Activated T-helper 9 cell treated with anti-CD3 and anti-CD28 coated beads, Interleukin-2, amount 50 U/mL, for 16 hours (primary cell): ENCODE measurements at places on chromosomes 1 and 21.

- DNase-seq = no peak
Observed at GRCh38 chr1:208044589-208045462, 133.9 kb upstream of the CD34 start.

- DNase-seq = no peak
Observed at GRCh38 chr1:172600615-172601014, 58.3 kb upstream of the FASLG start.

DNA sequence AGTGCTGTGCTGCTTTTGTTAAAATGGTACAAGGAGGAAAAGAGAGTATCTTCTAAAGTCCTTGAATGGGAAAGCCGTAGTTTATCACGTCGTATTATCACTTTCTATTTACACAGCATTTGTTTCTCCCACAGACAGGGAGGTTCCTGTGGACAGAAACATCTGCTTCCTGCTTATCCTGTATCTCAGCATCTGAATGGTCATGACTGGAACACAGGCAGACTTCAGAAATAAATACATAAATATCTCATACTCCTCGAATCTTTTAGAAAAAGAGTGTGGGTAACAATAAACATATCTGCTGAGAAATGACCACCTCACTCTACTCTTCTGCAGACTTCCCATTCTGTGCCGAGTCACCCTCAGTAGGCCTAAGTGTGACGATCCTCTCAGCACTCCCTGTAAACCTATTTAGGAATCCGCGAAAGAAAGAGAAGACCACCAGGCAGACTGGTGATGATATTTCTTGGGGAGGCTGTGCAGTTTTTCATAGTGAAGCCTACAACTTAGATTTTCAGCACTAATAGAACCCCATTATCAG is 393.5 kb downstream of the SMYD3 start:
- no peak for DNase-seq

GRCh38 chr1:32044234-32044633 is 28.5 kb upstream of the TMEM39B start:
- no peak for DNase-seq

DNA sequence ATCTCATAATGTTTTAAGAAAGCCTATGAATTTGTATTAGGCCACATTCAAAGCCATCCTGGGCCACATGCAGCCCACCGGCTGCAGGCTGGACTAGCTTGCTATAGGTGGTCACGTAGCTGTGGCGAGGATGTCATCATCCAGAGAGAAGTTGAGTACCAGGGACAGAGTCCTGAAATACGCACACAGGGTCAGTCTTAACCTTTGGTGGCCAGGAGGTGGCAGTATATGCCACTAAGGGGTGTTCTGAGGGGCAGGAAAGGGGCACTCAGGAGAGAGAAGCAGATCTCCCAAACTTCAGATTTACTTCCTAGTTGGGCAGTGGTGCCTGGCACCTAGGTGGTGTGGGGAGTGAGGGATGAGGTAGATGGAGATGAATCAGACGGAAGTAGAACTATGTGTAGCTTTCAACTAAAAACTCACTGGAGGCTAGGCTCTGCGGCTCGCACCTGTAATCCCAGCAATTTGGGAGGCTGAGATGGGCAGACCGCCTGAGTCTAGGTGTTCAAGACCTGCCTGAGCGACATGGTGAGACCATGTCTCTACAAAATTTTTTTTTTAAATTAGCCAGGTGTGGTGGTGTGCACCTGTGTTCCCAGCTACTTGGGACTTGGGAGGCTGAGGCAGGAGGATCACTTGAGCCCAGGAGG is 16.3 kb upstream of the CDK18 start:
- no peak for DNase-seq

- DNase-seq = no peak
Observed at GRCh38 chr1:119504831-119505230, 2.2 kb upstream of the HSD3B1 start.

- DNase-seq = no peak
Observed at GRCh38 chr1:208083016-208083714, 161.0 kb downstream of the PLXNA2 start.

- no peak for DNase-seq
Observed at GRCh38 chr1:10339815-10340214, 59.0 kb upstream of the PGD start.

DNA sequence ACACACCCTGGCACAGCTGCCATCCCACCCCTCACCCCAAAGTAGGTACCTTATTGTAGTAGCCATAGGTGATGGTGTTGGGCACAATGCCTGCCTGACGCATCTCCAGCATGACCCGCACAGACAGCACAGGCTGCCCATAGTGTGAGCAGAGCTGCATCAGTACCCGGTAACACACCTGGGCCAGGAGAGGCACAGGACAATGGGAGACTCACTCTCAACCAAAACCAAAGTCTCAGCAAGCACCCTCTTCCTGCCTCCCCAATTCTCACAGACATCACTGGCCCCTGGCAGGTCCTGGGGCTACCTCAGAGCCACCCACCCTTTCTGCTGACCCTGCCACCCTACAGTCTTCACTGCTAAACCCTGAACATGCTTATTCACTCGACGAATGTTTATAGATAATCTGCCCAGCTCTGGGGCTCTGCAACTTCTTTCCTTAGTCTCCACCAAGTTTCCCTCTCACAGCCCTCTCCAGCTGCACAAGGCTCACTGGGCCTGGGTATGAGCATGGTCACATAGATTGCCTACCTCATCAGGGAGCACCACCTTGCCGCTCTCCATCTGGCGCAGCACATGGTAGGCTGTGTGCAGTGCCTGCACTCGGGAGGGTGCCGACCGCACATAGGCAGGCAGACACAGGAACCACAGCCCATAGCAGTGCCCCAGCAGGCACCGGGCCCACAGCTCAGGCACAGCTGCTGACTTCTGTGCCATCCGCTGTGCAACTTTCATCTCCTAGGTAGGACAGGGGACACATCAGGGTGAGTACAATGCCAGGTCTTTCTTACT is 10.3 kb downstream of the DENND4B start:
- DNase-seq = no peak

GRCh38 chr1:46638921-46639320 is 22.3 kb upstream of the MOB3C start:
- no peak for DNase-seq

- DNase-seq = no peak
Observed at GRCh38 chr21:34004013-34004938, 69.1 kb upstream of the MRPS6 start.

DNA sequence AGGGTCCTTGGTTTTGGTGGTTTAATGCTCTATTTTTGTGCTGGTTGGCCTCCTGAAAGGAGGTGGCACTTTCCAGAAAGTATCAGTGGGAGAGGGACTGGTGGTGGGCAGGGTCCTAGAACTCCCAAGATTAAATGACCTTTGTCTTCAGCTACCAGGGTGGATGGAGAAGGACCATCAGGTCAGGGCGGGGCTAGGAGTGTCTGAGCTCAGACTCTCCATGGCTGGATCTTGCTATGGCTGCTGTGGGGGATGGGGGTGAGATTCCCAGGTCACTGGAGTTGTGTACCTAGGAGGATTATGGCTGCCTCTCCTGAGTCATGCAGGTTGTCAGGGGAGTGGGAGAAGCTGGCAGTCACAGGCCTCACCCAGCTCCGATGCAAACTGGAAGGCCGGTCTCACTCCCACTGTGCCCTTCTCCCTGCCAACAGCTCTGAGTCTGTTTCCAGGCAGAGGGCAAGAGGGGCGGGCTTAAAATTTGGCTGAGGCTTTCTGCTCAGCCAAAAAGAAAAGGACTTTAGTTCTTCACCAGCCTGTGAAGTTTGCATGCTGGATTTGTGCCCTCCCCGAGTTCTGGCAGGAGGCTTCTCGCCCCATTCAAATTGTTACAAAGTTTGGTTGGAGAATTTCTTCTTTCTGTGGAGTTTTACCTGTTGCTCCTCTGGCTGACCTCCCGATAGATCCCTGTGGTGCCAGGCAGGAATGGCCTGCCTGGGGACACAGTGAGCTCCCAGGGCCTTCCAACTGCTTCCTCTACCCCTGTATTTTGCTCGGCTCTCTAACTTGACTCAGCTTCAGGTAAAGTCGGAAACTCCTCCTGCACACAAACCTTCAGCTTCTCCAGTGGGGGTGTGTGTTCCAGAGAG is 13.1 kb upstream of the KYAT3 start:
- DNase-seq = no peak

DNA sequence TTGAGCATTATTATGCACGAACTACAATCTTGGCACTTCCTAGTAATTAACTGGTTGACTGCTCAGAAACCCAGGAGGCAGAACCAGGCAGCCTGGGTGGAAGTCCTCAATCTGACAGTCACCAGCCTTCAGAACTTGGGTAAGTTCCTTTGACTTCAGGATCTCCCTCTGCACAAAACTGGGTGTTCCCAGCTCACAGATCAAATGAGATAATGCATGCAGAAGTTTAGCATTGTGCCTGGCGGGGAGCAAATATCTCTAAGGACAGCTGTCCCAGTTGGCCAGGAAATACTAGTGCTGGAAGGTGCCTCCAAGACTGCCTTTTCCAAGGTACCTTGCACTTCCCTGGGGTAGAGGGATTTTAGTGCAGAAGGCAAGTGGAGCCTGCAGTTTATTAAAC is 294.8 kb downstream of the PCP4 start:
- no peak for DNase-seq
